ENCODE measurements at places on chromosomes 5 and 9. TPM values are rescaled to one million over a fixed set of nuclear protein-coding genes. Genes with fewer than 3 reads are reported as not detected.

GRCh38 chr9:95004411-95005277 lies 278.1 kb downstream of the AOPEP start:
- peak; percentile 79 for DNase-seq

- DNase-seq = peak; percentile 22
Observed at GRCh38 chr9:110192531-110193261, 15.3 kb downstream of the C9orf152 start.

The ALDOB gene
- 0.20 TPM for total RNA-seq

The RAD23B gene
- total RNA-seq = 52.5 TPM

The CDH9 gene
- total RNA-seq = not detected

DNA sequence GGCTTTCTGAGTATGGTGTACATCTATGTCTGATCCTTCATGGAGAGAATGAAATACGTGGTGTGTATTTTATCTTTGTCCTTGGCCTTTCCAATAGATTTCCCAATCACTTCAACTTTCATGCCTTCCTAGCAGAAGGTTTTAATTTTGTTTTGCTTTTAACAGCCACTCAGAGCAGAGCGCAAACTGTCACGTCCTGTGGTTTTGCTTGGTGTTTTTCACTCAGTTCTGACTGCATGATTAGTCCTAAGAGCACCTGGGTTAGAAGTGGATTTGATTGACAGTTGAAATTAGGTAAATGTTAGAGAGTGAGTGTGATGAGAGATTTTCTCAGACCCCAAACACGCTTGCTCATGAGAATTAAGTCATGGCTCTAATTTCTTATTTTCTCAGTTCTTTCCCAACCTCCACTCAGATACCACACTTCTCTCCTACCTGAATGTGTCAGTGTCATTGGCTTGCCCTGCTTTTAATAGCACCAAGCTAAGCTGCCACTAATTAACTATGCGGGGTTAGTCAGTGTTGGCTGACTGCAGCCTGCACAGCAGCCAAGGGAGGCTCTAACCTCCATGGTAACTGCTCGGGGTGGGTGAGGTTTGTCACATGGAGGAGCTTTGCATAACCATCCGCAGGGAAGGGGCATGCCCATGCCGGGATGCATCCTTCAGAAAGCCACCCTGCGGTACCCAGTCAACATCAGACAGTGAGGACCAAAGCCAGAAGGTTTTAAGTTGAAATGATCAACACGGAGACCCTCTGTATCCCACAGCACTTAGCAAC lies 173.4 kb downstream of the NR3C1 start:
- DNase-seq = no peak

DNA sequence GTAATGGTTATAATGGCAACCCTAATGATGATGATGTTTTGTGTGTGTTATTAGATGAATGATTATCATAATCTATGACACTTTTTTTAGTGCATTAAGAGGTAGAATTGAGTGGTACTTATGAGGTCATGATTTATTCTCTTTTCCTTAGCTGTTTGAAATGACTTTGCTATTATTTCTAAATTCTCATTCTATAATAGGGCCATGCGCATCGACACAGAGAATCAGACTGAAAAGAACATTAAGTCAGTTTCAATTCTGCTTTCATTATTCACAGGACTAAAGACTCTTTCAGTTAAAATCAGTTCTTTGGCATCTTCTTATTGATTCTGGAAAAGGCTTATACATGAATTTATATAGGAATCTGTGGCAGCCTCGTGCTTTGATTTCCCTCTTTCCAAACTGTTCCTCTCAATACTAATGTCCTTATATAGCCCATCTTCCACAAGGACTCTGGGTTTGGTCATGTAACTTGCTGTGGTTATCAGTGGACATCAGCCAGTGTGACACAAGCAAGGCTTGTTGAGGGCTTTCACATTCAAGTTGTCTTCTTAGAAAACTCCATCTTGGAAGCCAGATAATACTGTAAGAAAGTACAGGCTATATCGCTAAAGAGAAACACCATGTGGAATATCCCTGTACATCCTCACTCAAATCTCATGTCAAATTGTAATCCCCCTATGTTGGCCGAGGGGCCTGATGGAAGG lies 140.3 kb upstream of the CHD1 start:
- no peak for DNase-seq

The HAND1 gene
- total RNA-seq = not detected

- no peak for DNase-seq
Observed at GRCh38 chr9:70217029-70217428, 41.7 kb upstream of the SMC5 start.

GRCh38 chr9:85158512-85158911 lies 489.0 kb downstream of the NTRK2 start:
- DNase-seq = no peak

The PCDHB3 gene
- total RNA-seq = 0.60 TPM

The NEURL1B gene
- 0.40 TPM for total RNA-seq

DNA sequence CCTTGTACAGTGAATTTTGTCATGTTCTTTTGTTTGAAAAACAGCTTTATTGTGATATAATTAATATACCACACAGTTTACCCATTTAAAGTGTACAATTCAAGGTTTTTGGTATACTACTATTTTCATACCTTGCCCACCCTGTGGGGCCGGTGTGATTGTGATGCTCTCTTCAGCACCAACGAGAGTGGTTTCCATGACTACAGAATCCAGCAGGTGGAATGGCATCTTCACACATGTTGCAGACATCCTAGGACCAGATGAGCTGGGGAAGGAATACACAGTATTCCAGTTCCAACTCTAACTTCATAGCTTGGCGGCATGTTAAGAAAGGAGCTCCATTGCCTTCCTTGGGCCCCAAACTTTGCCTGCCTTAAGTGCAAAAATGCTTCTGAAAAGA lies 7.7 kb upstream of the GPR151 start:
- no peak for DNase-seq

The TRPM6 gene
- total RNA-seq = 0.22 TPM

DNA sequence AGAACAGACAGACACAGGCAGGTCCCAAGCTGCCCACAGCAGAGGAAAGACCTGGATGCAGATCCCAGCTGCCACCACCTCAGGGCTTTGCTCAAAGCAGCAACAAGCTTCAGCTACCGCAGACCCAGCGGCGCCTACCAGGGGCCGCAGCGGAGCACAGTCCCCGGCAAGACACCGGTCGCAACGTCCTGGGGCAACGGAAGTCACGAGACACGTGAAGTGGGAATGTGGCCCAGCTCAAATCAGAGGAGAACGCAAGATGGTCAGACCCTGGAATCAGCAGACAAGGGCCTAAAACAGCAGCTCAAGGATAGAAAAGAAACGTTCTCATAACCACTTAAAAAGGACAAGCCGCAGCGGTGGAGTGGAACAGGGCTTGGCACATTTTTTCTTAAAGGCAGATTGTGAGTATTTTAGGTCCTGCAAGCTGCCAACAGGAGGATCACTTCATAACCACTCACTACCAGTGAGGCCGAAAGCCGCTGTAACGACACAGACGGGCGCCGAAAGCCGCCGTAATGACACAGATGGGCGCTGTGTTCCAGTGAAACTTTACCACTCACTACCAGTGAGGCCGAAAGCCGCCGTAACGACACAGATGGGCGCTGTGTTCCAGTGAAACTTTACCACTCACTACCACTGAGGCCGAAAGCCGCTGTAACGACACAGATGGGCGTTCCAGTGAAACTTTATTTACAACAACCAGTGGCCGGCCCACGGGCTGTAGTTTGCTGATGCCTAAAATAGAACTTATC lies 21.7 kb downstream of the SLC9A3 start:
- peak; percentile 29 for DNase-seq

DNA sequence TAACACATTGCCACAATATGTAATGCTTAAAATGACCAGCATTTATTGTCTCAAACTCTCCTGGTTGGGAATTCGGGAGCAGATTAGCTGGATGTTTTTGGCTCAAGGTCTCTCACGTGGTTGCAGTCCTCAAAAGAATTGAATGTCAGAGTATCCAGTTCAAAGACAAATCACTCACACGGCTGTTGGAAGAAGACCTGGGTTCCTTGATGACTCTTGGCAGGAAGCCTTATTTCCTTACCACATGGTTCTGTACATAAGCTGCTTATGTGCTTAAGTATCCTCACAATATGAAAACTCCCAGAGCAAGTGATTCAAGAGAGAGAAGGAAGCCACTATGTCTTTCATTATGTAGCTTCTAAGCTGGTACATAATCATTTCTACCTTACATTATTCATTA lies 230.3 kb upstream of the PTPRD start:
- DNase-seq = no peak

- DNase-seq = no peak
Observed at GRCh38 chr9:109639674-109640579, 140.1 kb upstream of the PALM2AKAP2 start.

DNA sequence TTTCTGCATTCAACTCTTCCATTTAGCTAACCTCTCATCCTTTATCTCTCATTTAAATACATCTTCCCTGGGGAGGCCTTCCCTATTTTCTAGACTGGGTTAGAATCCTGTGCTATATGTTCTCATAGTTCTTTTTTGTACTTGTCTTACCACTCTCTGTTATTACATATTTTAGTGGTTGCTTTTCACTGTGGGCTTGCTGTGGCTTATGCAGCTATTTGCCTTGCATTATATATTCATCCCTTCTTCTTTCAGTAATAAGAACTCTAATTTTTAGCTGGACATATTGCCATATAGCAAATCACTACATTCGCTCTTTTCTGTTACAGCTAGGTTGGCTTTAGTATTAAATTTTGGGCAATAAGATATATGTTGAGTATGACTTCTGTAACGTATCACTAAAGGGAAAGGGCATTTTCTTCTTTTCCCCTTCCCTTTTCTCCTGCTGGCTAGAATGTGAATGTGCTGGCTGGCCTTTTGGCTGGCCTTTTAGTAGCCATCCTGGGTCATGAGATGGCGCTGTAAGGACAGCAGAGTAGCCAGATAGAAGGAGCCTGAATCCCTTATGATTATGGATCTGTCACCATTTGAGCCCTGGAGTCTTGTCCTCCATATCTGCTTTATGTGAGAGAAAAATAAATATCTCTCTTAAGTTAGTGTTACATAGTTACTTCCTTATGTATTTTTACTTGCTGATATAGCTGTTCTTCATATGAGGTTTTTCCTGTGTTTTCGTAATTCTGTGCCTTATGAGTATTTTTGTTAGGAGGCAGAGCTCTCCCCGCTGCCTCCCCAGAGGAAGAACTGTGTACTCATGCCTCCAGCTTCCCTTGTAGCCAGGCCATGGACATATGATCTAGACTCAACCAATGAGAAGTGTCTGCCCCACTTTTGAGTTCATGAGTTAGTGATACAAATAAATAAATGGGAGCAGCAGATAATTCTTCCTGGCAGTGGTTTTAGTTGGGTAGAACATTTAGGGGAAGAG lies 65.8 kb downstream of the NDUFAF2 start:
- peak; percentile 8 for DNase-seq
